Activated CD4-positive, alpha-beta memory T cell treated with anti-CD3 and anti-CD28 coated beads for 36 hours (primary cell): ENCODE measurements at places on chromosomes 1 and 21.

GRCh38 chr1:116775116-116775752 lies 21.0 kb downstream of the CD2 start:
- no peak for DNase-seq

GRCh38 chr21:33359446-33359845 lies 34.7 kb downstream of the IFNAR1 start:
- DNase-seq = no peak

DNA sequence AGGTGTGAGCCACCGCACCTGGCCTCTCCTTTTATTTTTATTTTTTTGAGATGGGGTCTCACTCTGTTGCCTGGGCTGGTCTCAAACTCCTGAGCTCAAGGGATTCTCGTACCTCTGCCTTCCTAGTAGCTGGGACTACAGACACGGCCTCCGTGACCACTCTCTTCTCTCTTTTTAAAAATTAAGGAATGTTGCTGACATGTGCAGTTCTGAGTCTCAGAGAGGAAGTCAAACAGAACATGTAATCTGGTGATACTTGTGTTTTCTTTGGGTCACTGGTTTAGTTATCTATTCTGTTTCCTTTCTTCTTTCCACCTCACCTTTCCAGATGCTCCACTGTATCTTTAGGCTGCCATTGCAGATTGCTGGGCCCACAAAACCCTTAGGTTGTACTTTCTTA lies 2.7 kb downstream of the WDTC1 start:
- no peak for DNase-seq

- peak; percentile 2 for DNase-seq
Measured at GRCh38 chr1:53376742-53377437, 49.0 kb upstream of the LRP8 start.

DNA sequence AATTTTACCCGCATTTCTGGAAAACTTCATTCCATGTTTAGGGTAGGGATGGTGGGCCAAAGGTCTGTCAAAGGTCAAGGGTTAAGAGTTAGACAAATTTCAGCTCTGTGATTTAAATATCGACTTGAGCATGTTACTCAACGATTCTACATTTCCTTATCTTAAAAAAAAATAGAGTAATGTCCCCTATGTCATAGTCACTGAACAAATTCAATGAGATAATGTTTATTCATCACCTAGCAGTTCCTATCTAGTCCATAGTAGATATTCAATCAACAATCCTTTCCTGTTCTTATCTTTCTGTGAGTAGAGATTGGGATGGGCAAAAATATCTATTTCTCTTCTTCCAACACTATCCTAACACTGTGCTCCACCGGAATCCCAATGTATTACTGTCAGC lies 1.1 kb upstream of the DYNLT5 start:
- DNase-seq = no peak

DNA sequence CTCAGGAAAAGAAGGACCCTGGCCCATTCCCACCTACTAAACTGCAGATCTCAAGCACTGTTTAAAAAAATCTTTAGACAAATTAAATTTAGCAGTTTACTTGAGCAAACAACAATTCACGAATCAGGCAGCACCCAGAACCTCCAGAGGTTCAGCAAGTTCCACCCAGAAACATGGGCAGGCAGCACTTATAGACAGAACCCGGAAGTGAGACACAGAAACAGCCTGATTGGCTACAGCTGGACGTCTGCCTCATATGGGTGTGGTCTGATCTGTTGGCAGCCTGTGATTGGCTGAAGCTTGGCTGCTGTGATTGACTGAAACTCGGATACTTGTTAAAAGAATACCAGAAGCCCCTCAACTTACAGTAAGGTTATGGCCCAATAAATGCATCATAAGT lies 34.7 kb upstream of the COL6A2 start:
- peak; percentile 2 for DNase-seq

DNA sequence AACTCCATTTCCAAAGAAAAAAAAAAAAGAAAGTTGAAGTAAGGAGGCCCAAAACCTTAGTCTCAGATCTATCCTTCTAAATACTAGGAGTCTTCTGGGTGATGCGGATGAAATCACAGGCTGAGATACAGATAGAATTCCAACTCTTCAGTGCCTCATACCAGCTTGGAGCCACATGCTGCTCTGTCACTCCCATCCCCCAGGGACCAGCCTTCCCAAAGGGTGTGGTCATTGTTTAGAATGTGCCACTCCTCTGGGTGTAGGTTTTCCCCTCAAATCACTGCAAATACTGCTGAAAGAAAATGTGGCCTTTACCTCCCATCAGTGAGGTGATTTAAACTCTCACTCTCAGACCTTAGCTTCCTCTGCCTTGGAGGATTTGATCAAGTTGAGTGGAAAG lies 112.9 kb downstream of the CDC7 start:
- no peak for DNase-seq

- no peak for DNase-seq
Measured at GRCh38 chr1:191641420-191642260, 516.6 kb upstream of the RGS18 start.

DNA sequence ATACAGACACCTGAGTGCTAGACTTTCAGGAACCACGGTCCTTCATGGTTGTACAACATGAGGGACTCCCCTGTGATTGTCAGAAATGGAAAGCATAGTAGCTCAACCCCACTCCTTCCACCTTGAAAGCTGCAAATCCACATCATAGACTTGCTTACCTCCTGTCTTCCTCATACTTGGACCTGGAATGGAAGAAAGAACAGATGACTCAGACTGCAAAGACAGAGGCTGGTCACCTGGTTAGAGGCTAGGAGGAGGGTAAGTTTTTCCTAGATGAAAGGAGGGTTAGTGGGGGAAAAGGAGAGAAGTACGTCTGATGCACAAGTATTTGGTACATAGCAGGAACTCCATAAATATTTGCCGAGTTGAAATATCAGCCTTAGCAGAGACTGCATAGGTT lies 37.2 kb downstream of the LRRC71 start:
- no peak for DNase-seq

DNA sequence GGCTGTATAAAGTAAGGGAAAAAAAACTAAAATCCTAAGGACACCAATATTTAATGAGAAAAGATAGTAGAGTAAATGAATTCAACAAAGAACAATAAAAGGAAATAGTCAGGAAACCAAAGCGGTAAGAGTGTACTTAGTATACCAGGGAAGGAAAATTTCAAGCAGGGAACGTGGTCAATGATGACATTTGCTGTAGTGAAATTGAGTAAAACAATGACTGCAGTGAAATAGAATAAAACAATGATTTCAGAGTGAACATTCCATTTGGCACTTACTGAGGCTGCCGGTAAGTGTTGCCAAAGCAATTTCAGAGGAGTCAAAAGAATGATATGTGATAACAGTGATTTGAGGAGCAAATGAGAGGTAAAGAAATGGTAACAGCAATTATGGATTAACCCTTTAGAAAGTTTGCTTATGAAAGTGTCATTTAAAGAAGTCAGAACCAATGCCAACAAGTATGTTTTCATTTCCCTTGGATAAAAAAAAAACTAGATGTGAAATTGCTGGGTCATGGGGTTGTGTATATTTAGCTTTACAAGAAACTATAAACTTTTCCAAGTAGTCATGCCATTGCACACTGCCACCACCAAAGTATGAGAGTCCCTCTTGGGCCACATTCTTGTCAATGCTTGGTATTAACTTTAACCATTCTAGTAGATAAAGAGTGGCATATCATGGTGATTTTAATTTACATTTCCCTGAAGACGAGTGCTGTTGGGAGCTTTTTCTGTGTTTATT lies 50.5 kb downstream of the VCAM1 start:
- DNase-seq = no peak

GRCh38 chr1:74470251-74470650 lies 42.2 kb downstream of the LRRC53 start:
- no peak for DNase-seq

DNA sequence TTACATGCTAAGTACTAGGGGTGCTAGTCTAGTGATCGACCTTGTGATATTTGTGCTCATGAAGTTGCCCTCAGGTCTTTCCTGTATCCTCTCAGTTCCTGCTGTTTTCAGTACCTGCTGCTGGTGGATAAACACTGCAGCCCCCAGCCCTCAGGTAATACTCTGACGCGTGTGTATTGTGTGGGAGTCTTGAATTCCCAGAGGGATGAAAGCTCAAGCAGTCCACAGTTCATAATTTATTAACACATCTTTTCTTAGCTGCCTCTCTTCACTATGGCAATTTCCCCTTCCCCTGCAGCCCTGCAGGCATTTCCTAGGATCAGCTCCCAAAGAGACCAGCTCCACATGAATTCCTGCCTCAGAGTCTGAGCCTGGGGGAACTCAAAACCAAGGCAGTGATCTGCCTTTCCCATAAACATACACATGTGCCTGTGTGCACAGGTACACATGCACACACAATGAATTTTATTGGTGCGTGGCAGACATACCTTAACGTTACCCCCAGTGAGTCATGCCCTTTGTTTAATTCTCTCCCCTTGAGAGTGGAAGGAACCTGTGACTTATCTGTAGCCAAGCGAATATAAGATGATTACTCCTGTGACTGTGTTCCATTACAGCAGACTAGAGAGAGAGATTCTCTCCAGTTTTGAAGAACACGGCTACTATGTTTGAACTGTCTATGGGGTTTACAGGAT lies 14.1 kb upstream of the HMGCS2 start:
- DNase-seq = no peak

GRCh38 chr1:212228076-212228475 lies 57.1 kb upstream of the PPP2R5A start:
- DNase-seq = no peak

DNA sequence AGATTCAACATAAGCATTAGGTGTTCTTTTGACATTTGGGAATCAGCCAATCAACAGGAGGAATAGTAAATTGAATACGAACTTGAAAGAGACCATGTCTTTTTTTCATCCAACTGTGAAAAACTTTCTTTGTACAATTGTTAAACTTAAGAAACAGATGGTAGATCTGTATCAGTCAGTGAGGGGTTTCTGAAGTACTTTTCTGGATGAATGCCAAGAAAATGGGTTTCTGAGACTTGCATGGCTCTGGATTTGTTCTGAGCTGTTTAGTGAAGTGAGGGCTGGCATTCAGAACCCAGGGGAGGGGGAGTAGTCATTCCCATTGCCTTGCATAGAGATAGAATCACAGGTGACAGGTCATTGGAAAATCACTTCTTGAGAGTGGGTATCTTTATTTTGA lies 37.4 kb downstream of the PTPRC start:
- DNase-seq = no peak

- DNase-seq = no peak
Measured at GRCh38 chr1:49416758-49417157, 607.0 kb downstream of the AGBL4 start.

- DNase-seq = no peak
Measured at GRCh38 chr1:200118779-200119505, 91.4 kb downstream of the NR5A2 start.

DNA sequence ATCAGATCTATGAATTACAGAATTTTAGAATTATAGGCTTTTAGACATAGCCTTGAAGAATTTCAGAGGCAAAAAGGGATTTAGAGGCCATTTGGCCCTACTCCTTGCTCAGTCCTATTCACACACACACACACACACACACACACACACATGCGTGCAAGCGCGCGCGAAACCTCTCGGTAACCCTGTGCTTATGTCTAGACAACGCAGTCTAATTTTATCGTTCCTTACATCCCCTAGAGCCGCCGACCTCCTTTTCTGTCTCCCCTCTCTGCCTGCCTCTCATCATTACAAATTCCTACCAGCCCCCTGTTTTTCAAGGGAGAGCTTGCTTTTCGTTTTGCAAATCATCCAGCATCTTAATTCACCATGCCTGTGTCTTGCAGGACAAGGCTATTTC lies 252.1 kb downstream of the FOXD2 start:
- no peak for DNase-seq

- DNase-seq = no peak
Measured at GRCh38 chr21:34357889-34358288, 5.9 kb upstream of the KCNE2 start.

DNA sequence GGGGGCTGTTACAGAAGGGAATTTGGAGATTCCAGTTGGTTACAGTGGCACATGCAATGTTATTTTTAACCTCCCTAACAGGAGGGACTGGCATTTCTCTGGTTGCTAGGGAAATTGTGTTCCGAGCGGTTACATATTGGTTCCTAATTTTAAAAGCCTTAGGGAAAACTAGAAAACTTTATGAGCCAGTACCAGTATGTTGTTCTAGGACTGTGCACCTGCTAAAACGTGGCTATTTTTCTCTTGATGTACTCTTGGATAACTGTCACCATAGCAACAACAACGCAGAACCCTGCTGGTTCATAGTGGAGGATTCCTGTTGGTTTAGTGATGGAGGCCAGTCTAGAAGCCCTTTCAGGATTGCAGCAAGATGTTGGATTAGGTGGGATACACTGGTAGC lies 68.9 kb upstream of the PGBD5 start:
- DNase-seq = no peak

DNA sequence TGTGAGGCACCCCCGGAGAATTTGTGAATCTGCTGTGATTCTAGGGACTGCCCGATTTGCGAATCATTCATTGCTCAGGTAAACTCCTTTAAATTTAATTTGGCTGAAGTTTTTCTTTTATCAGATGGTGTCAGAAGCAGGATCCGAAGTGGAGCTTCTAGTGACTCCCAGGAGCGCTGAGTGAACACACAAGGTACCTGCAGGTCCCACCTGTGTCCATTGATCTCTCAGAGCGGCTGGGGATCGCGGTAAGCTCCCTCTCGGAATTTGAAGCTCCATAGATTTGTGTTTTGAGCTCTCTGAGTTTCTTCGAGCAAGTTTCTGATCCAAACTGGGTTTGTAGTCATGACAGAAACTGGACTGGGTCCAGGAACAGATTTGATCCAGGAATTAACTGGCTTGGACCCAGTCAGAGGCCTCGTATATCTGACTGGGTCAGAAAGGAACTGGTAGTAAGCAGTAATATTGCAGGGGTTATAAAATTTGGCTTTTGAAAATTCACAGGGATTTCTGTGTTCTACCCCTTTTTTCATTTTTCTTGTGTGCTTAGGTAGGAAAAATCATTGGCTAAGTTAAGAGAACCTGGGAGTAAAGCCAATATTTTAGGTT lies 56.2 kb upstream of the EDEM3 start:
- no peak for DNase-seq

- DNase-seq = no peak
Measured at GRCh38 chr1:3198371-3199271, 129.6 kb downstream of the PRDM16 start.
